ENCODE measurements at places on chromosomes 12 and 14.

DNA sequence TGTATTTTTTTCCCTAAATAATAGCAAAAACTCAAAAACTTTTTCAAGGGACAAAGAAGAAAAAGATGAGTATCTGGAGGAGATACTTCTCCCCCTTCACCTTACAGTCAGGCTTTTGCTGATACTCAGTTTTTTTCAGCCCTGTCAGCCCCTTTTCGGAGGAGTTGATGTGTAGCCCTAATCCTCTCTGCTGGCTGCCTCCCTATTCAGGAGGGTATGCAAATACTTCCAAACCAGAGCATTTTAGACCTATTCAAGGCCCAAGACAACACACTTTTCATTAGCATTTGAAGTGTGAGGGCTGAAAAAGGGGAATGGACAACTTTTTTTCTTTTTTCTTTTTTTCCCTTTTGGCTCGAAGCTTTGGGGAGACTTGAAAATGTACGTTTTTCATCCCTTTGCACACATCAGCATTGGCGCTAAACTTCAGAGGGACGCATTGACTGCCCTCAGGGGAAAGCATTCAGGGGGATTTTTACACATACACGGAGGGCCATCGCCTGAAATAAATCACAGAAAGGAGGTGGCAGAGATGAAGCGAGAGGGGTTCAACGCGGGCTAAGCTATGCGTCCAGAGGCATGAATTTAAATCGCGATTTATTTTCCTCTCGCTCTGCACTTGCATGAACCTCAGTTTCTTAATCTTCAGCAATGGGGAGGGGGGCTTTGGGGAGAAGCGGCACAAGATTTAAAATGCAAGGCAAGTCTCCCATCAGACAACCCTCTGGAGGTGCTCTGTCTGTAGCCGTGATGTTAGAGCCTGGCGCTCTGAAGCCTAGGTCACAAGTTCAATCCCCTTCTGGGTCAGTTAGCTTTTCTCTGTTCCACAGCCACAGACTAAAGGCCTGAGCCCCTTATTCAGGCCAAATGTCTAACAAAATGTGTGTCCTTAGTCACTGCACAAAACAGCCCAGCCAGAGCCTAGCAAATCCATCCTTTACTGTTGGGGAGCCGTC is 86.3 kb downstream of the ASCL1 start:
- no peaks in the 10 kb centered on the region for H3K4me1 ChIP-seq
- H3K36me3 ChIP-seq: no peaks in the 10 kb centered on the region
- DNase-seq: no peak
- no peaks in the 10 kb centered on the region for H3K27me3 ChIP-seq

DNA sequence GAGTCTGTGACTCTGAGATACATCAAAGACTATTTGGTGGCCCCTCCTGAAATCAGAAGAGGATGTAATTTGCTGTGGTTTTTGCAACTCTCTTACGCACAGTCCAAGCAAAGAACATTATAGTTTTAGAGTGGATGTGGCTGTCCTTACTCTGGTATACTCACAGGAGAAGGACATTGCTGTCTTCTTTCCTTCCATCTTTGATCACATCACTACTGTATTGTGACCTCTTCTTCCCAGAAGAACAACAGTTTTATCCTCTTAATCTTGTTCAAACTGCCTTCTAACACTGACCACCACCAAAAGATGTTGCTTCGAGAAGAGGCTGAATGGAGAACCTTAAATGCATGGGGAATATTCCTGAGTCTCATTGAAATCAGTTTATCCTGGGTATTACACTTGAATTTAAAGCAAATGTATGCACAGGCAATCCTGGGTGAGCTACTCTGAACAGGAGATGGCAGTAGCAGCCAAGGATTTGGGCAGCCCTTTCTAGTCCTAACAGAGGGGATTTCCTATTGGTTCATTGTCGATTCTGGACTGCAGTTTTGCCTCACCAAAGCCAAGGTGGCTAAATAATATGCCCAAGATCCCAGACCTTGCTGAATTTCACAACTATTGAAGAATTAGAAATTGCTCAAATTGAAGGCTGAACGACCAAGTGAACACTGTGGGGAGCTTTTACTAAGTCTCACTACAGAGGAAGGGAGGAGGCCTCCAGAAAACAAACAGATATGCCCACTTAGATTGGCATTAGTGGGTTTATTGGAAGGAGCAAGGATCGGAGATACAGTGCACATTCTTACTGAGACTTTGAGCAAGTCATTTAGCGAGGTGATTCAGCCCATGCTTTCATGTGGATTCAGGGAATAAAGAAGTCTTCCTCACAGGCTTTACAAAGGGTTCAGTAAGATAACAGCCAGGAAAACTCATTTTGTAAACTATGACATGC is 282.8 kb downstream of the PAWR start:
- DNase-seq: peak; percentile 91
- no peaks in the 10 kb centered on the region for H3K27me3 ChIP-seq
- no peaks in the 10 kb centered on the region for H3K36me3 ChIP-seq
- H3K27ac ChIP-seq: peak overlapping the region; percentile 45
- peaks cover 14% of the 10 kb centered on the region for H3K4me1 ChIP-seq

DNA sequence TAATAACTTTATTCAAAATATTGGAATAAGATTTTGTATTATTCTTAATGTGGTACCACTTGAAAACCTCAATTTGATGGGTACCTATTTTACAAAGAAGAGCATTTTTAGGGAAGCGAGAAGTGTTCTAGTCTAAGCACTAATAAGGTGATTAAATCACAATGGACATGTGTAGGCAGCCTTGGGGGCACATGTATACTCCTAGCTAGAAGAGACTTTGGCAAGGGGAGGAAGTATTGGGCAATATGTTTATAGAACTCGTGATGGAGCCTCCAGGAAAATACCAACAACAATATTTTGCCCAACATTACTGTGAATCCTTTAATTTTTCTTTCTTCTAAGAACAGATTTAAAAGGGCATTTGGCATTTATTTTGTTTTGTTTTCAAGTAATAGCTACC is 280.3 kb downstream of the ADAMTS20 start:
- no peak for DNase-seq
- H3K4me1 ChIP-seq: no peaks in the 10 kb centered on the region
- no peak overlapping the region for H3K4me3 ChIP-seq

DNA sequence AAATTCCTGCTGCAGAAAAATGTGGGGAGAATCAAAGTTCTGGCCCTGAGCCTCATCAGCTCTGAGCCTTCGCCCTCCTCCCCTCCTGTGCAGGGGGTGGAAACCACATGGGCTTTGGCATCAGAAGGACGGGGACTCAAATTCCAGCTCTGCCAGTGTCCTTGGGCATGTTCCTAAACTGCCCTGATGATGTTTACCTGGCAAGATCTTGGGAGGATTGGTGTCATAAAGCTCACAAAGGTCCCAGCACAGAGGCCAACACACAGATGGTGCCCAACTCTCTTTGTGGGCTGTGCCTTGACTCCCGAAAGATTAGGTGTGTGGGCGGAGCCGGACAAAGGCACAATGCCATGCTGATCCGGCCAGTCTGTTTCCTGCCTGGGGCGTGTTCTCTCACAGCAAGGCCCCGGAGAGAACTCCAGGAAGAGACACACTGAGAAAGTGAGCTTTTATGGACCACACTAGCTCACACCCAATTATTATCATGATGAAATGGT is 20.5 kb upstream of the CLMN start:
- no peak overlapping the region for H3K27ac ChIP-seq
- no peak overlapping the region for H3K4me3 ChIP-seq
- no peak for DNase-seq
- no peaks in the 10 kb centered on the region for H3K27me3 ChIP-seq
- H3K4me1 ChIP-seq: no peaks in the 10 kb centered on the region

DNA sequence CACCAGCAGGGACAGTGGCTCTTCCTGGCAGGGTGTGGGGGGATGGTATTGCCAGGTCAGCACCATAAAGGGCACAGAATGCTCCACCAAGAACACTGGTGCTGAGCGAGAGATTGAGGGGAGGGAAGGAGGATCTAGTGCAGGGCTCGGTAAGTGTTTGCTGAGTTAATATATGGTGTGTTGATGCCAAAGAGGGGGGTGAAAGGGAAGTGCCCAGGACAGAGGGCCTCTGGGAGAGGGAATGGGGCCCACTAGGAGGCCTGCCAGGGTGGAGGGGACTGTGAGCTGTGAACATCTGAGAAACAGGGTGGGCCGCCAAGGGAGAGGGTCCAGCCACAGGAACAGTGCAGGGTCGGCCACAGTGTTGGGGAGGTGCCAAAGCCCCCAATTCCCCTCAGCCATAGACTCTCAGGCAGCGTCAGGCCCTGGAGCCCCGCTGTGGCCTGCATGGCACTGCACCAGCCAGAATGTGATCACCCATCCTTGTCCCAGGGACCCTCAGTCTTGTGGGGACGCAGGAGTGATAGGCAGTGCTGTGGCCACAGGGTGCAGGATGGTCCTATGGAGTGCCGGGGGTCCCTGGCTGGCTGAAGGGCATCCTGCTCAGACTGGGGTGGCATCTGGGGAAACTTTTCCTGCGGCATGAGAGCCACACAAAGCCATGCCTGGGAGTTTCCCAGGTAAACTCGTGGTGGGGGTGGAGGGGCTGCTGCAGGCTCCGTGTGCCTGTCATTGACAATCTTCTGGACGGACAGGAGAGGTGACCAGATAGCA is 11.9 kb downstream of the RIN3 start:
- no peak overlapping the region for H3K4me3 ChIP-seq
- no peaks in the 10 kb centered on the region for H3K27me3 ChIP-seq
- no peak overlapping the region for H3K27ac ChIP-seq
- no peaks in the 10 kb centered on the region for H3K36me3 ChIP-seq
- no peak for DNase-seq

GRCh38 chr12:88896958-88897357 is 316.7 kb upstream of the KITLG start:
- no peaks in the 10 kb centered on the region for H3K27me3 ChIP-seq
- peaks cover 12% of the 10 kb centered on the region for H3K4me1 ChIP-seq
- no peak overlapping the region for H3K4me3 ChIP-seq
- H3K36me3 ChIP-seq: no peaks in the 10 kb centered on the region

GRCh38 chr12:103244596-103244995 is 251.2 kb downstream of the C12orf42 start:
- H3K27ac ChIP-seq: no peak overlapping the region
- no peak for DNase-seq
- H3K4me3 ChIP-seq: no peak overlapping the region
- no peaks in the 10 kb centered on the region for H3K4me1 ChIP-seq
- H3K36me3 ChIP-seq: no peaks in the 10 kb centered on the region

GRCh38 chr12:64650762-64651161 is 40.5 kb downstream of the RASSF3 start:
- H3K27ac ChIP-seq: no peak overlapping the region
- H3K4me3 ChIP-seq: no peak overlapping the region
- DNase-seq: peak; percentile 50
- H3K36me3 ChIP-seq: no peaks in the 10 kb centered on the region
- H3K4me1 ChIP-seq: peaks cover 11% of the 10 kb centered on the region

- H3K27ac ChIP-seq: no peak overlapping the region
- H3K4me3 ChIP-seq: no peak overlapping the region
- H3K36me3 ChIP-seq: peaks cover 4% of the 10 kb centered on the region
These were observed 130.6 kb upstream of the SINHCAF start for GRCh38 chr12:31456562-31456961.

GRCh38 chr14:101600891-101601605 is 39.8 kb downstream of the DIO3 start:
- H3K4me1 ChIP-seq: no peaks in the 10 kb centered on the region
- peaks cover 11% of the 10 kb centered on the region for H3K27me3 ChIP-seq
- DNase-seq: no peak
- no peak overlapping the region for H3K4me3 ChIP-seq
- H3K36me3 ChIP-seq: no peaks in the 10 kb centered on the region
- H3K27ac ChIP-seq: no peak overlapping the region

GRCh38 chr14:72563676-72564075 is 330.2 kb downstream of the DPF3 start:
- H3K27me3 ChIP-seq: no peaks in the 10 kb centered on the region
- no peaks in the 10 kb centered on the region for H3K4me1 ChIP-seq
- no peaks in the 10 kb centered on the region for H3K36me3 ChIP-seq
- H3K27ac ChIP-seq: no peak overlapping the region
- DNase-seq: no peak

DNA sequence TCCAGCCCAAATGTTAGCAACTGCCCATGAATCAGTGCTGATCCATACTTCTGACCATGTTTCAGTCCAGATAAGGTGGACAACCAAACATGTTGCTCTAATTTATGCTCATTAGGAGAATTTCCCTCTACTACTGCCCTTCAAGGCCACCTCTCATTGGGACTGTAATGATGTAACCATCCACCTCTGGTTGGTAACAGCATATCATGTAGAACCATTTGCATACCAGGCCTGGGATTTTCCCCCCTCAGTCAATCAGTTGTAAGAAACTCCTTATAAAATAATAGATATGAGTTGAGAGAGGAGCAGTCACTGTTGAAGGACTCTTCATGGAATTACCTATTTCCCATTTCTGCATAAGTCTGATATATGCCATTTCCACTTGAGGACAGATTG is 17.8 kb upstream of the YAF2 start:
- no peaks in the 10 kb centered on the region for H3K36me3 ChIP-seq
- H3K27ac ChIP-seq: no peak overlapping the region
- no peaks in the 10 kb centered on the region for H3K27me3 ChIP-seq
- no peak for DNase-seq
